ENCODE measurements at places on chromosomes 4 and X. TPM values are rescaled to one million over a fixed set of nuclear protein-coding genes. Genes with fewer than 3 reads are reported as not detected.

Gene NELFA
- 22.7 TPM for total RNA-seq

Gene GYG2
- total RNA-seq: 1.4 TPM

Gene ANKRD37
- total RNA-seq: 7.7 TPM

GRCh38 chr4:119825696-119826095 is 197.1 kb upstream of the PDE5A start:
- no peak overlapping the region for H3K27ac ChIP-seq
- no peaks in the 10 kb centered on the region for H3K4me1 ChIP-seq

DNA sequence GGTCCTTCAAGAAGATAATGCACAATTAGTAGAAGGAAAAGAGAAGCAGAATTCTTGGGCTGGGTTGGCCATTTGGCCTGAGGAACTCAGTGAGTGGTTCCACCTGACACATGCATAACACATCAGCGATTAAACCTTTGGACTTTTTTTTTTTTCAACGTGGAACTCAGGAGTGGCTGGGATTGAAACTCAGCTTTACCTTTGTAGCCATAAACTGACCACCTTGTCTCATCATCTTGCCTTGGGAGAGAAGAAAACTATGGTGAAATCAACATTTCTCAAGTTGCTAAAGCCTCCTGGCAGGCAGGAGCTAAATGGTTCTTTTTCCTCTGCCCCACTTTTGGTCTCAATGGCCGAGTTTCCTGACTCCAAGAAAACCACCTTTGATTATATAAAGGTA is 16.3 kb downstream of the PTTG2 start:
- H3K4me1 ChIP-seq: peaks cover 13% of the 10 kb centered on the region
- no peaks in the 10 kb centered on the region for H3K27me3 ChIP-seq
- H3K36me3 ChIP-seq: no peaks in the 10 kb centered on the region
- DNase-seq: no peak

GRCh38 chr4:87491436-87491835 is 37.7 kb downstream of the SPARCL1 start:
- H3K27me3 ChIP-seq: no peaks in the 10 kb centered on the region
- no peak overlapping the region for H3K4me3 ChIP-seq
- peaks cover 53% of the 10 kb centered on the region for H3K36me3 ChIP-seq
- no peak overlapping the region for H3K27ac ChIP-seq
- no peak for DNase-seq
- no peaks in the 10 kb centered on the region for H3K4me1 ChIP-seq

- no peaks in the 10 kb centered on the region for H3K36me3 ChIP-seq
- DNase-seq: no peak
- H3K27me3 ChIP-seq: no peaks in the 10 kb centered on the region
- H3K4me3 ChIP-seq: no peak overlapping the region
- no peaks in the 10 kb centered on the region for H3K4me1 ChIP-seq
These were observed 361.5 kb upstream of the FMR1 start for GRCh38 chrX:147550217-147550616.

Measured in upper lobe of right lung (tissue), 1 donor.